ENCODE measurements at places on chromosomes 7 and 10. TPM values are rescaled to one million over a fixed set of nuclear protein-coding genes. Genes with fewer than 3 reads are reported as not detected.

The ANXA8L1 gene
- total RNA-seq, result not detected

The NKX6-2 gene
- total RNA-seq, result not detected

DNA sequence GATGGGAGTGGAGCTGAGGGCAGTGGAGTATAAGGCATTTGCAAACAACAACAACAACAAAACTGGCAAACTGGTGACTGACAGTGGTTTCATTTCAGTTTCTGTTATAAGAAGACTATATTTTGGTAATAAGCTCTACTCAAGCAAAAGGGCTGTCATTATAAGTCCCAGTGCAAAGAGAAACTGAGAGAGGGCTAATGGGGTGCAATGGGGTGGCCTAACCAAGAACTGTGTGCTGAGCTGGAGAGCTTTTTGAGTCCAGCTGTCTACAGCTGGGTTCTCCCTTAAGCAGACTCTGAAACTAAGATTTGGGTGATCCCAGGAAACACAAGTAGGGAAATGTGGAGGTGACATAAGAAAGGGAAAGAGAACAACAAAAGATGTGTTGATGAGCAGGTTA, 439.3 kb downstream of the ADRA2A start:
- H3K27me3 ChIP-seq, result no peaks in the 10 kb centered on the region
- no peaks in the 10 kb centered on the region for H3K36me3 ChIP-seq
- DNase-seq, result no peak
- no peak overlapping the region for H3K27ac ChIP-seq

- H3K4me1 ChIP-seq, result no peaks in the 10 kb centered on the region
- H3K27ac ChIP-seq, result no peak overlapping the region
- DNase-seq, result no peak
- H3K27me3 ChIP-seq, result no peaks in the 10 kb centered on the region
- H3K36me3 ChIP-seq, result peaks cover 3% of the 10 kb centered on the region
Measured at GRCh38 chr10:79159141-79159651, 90.4 kb downstream of the ZMIZ1 start.

DNA sequence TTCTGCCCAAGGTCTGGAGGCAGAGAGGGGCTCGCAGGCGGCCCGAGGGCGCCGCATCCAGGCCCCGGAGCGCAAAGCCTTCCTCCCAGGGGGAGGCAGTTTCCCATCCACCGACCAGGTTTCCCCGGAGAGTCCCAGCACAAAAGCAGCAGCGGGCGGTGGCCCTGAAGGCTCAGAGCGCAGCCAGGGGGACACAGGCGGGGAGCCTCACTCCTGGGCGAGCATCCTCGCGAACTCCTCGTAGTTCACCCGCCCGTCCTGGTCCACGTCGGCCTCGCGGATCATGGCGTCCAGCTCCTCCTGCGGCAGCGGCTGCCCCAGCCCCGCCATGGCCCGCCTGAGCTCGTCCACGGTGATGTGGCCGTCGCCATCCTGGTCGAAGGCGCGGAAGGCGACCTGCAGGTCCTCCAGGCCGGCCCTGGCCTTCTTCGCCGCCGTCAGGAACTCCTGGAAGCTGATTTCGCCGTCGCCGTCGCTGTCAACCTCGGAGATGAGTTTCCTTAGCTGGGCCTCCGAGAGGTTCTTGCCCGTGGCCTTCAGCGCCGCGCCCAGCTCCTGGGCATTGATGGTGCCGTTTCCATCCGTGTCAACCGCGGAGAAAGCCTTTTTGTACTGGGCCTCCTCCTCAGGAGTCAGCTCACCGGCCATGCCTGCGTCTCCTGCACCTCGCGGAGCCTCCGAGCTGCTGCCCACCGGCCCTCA, 428 bp downstream of the CALML5 start:
- no peak overlapping the region for H3K27ac ChIP-seq
- no peaks in the 10 kb centered on the region for H3K36me3 ChIP-seq
- DNase-seq, result no peak
- H3K4me1 ChIP-seq, result no peaks in the 10 kb centered on the region
- no peaks in the 10 kb centered on the region for H3K27me3 ChIP-seq
- no peak overlapping the region for H3K4me3 ChIP-seq

DNA sequence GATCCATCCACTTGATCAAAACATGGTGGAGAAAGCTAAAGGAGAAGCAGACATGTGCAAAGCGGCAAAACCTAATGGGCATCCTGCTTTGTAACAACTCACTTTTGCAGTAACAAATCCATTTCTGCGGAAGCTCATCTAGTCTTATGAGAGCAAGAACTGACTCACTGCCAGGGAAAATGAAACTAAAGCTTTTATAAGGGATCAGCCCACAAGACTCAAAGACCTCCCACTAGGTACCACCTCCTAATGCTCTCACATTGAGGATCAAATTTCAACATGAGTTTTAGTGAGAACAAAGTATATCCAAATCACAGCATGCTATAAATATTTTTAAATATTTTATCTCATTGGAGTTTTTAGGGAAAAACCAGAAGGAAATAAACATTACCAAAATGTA, 120.1 kb upstream of the GNAI1 start:
- no peaks in the 10 kb centered on the region for H3K27me3 ChIP-seq
- no peak overlapping the region for H3K4me3 ChIP-seq
- DNase-seq, result no peak
- H3K36me3 ChIP-seq, result no peaks in the 10 kb centered on the region

- H3K27ac ChIP-seq, result no peak overlapping the region
- DNase-seq, result no peak
- no peaks in the 10 kb centered on the region for H3K27me3 ChIP-seq
- no peak overlapping the region for H3K4me3 ChIP-seq
- peaks cover 12% of the 10 kb centered on the region for H3K36me3 ChIP-seq
Measured at GRCh38 chr7:2151237-2151636, 81.5 kb downstream of the MAD1L1 start.

GRCh38 chr7:2708041-2708440, 20.0 kb downstream of the AMZ1 start:
- H3K4me3 ChIP-seq, result no peak overlapping the region
- peaks cover 40% of the 10 kb centered on the region for H3K4me1 ChIP-seq
- no peaks in the 10 kb centered on the region for H3K27me3 ChIP-seq
- DNase-seq, result no peak

The PLEKHS1 gene
- total RNA-seq, result not detected

Measured in CD4-positive, alpha-beta T cell (primary cell).